ENCODE measurements at places on chromosomes 12 and 14.

DNA sequence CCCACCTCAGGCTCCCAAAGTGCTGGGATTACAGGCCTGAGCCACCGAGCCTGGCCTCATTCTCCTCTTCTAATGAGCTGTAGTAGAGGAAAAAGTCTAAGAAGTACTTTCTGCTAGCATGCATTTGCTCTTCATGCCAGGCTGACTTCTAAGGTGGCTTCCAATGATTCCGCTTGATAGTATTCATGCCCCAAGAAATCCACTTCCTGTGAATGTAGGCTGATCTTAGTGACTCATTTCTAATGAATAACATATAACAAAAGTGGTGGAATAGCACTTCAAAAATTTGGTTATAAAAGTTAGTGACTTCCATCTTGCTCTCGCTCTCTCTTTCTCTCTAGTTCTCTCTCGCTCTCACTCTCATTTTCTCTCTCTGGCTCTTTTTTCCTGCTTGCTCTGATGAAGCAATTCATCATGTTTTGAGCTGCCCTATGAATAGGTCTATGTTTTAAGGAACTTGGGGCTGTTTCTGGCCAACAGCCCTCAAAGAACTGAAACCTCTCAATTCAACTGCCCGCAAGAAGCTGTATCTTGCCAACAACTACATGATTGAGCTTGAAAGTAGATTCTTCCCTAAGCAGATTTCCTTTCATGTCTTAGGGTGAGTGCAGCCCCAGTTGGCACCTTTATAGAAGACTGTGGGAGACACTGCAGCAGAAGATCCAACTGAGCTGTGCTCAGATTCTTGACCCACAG, 282.9 kb downstream of the RMST start:
- DNase-seq = no peak

DNA sequence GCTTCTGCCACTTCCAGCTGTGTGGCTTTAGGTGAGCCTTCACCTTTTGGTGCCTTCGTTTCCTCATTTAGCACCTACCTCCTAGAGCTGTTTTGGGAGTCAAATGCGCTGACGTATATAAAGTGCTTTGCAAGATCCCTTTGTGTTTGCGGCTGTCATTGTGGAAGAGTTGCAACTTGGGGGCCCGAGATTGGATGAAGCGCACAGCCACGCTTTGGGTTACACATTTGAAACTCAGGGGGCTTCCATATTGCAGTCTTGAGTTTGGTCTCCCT, 636 bp upstream of the ARL6IP4 start:
- no peak for DNase-seq

GRCh38 chr14:73058922-73059673, 764 bp downstream of the RBM25 start:
- DNase-seq = peak; percentile 7

- DNase-seq = no peak
These were observed 133.1 kb downstream of the MED13L start for GRCh38 chr12:116144384-116144783.

DNA sequence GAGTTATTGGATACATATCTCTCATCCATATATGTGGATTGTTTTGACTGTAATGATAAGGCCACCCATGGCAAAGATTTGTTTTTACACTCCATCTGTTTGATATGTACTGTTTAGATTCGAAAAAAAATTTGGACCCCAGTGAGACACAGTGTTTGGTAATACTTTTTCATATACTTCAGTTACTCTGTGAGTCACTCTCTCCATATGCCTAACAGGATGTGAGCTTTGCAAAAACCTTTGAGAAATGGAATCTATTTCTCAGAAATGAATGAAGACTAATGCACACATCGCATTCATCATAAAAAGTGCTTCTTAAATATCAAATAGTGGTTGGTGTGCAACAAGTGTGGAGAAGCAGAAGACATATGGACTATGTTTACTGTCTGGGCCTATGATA, 781.5 kb downstream of the SLC6A15 start:
- no peak for DNase-seq

DNA sequence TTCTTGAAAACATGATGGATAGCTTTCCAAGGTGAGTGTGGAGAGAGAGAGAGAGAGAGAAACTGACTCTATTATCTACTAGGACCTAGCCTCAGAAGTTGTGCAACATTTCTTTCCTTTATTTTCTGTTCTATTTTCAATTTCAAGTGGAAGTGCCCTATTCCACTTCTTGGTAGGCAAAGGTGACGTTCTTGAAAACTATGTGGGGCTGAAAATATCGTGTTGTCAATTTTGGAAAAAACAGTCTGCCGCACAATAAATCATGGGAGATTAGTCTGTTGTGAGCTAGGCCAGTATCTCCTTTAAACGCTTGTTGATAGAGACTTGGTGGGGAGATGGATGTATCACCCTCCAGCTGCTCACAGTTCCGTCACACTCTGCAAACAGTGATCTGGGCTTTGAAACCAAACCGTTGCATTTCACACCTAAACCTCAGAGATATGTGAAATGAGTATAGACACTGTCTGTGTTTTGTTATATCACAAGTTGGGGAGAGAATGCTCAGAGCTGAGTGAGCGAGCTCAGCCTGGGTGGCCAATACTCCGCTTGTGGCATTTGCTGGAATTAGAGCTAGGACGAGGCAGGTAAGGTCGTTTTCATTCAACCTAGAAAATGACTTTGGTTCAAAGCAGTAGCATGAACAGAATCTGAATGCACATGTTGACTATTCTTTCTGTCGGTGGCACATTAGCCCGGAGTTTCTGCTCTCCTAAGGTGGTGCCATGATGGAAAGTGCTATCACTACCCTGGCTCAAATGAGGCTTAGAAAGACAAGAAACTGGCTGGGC, 75.1 kb upstream of the ST8SIA1 start:
- DNase-seq = peak; percentile 83

- peak; percentile 67 for DNase-seq
These were observed 747 bp downstream of the IRF2BPL start for GRCh38 chr14:77027538-77028383.

DNA sequence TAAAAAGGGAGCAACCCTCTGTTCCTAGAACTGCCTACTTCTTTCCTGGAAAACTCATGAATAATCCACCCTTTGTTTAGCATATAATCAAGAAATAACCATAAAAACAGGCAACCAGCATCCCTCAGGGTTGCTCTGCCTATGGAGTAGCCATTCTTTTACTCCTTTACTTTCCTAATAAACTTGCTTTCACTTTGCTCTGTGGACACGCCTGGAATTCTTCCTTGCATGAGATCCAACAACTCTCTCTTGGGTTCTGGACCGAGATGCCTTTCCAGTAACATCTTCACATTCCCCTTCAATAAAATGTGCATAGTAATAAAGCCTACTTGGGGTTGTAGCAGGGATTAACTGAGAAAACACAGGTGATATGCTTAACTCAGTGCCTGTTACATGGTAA, 286.4 kb upstream of the AMIGO2 start:
- peak; percentile 44 for DNase-seq

GRCh38 chr12:15856097-15856982, 25.8 kb upstream of the STRAP start:
- peak; percentile 63 for DNase-seq

GRCh38 chr12:47359310-47360092, 279.7 kb upstream of the AMIGO2 start:
- DNase-seq = no peak

GRCh38 chr12:12546314-12546772, 16.3 kb downstream of the DUSP16 start:
- DNase-seq = no peak

DNA sequence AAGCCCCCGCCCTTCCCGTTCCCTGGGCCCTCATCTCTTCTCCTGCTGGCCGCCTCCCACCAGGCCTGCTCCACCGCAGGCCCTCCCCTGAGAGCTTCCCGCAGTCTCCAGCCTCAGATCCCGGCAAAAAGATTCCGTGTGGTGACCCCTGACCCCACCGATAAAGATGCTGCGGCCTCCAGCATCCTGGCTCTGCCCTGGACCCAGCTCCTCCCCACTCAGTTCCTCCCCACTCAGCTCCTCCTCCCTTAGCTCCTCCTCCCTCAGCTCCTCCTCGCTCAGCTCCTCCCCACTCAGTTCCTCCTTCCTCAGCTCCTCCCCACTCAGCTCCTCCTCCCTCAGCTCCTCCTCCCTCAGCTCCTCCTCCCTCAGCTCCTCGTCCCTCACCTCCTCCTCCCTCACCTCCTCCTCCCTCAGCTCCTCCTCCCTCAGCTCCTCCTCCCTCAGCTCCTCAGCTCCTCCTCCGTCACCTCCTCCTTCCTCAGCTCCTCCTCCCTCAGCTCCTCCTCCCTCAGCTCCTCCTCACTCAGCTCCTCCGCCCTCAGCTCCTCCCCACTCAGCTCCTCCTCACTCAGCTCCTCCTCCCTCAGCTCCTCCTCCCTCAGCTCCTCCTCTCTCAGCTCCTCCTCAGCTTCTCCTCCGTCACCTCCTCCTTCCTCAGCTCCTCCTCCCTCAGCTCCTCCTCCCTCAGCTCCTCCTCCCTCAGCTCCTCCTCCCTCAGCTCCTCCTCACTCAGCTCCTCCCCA, 17.0 kb downstream of the NOC4L start:
- DNase-seq = no peak

DNA sequence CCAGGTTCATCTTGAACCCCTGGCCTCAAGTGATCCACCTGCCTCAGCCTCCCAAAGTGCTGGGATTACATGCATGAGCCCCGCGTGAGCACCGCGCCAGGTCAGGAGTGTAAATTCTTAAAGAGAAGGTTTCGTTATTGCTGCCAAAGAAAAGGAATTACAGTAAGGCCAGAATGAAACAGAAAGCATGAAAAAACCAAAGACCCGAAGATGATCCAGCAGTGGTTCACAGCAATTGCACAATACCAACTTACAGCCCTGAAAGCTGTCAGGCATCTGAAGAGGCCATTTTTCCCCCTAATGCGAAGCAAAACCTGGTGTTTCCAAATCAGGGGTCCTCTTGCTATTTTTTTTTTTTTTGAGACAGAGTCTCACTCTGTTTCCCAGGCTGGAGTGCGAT, 10.3 kb downstream of the RBM23 start:
- DNase-seq = no peak

DNA sequence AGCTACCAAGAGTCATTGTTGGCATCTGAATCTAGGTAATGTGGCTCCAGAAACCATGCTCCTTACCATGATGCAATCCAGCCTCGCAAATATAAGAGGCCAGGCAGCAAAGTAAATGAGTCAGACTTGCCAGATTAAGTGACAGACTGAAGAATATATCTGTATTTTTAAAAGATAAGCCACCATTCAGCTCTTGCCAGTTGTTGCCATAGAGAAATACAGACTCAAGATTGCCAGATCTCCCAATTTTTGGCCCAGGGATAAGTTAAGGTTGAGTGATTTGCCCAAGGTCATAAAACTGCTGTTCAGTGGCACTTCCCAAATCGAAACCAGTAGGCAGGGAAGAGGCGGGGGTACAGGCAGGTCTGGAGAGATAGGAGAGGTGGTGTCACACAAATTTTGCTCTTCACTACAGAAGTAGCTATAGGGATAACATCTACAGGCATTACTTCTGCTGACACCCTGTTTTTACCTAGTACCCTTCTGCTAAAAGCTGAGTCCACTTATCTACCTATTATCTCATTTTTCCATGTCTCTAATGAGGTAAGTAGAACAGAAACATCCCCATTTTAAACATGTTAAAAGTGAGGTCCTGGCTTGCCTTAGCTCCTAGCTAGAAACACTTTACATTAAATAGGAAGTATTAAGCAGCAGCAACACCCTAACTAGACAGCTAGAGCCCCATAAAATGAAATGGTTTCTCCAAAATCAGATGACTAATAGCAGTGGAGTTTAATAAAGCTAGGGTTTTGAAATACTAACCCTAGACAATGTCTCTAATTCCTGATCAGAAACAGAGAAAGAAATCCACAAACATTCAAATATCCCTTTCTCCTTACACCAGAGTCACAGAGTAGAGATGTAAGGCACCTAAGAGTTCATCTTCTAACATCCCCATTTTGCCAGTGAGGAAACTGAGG, 19.5 kb downstream of the DCAF5 start:
- DNase-seq = no peak

- DNase-seq = no peak
These were observed 48.7 kb upstream of the NAV3 start for GRCh38 chr12:77782034-77782433.

DNA sequence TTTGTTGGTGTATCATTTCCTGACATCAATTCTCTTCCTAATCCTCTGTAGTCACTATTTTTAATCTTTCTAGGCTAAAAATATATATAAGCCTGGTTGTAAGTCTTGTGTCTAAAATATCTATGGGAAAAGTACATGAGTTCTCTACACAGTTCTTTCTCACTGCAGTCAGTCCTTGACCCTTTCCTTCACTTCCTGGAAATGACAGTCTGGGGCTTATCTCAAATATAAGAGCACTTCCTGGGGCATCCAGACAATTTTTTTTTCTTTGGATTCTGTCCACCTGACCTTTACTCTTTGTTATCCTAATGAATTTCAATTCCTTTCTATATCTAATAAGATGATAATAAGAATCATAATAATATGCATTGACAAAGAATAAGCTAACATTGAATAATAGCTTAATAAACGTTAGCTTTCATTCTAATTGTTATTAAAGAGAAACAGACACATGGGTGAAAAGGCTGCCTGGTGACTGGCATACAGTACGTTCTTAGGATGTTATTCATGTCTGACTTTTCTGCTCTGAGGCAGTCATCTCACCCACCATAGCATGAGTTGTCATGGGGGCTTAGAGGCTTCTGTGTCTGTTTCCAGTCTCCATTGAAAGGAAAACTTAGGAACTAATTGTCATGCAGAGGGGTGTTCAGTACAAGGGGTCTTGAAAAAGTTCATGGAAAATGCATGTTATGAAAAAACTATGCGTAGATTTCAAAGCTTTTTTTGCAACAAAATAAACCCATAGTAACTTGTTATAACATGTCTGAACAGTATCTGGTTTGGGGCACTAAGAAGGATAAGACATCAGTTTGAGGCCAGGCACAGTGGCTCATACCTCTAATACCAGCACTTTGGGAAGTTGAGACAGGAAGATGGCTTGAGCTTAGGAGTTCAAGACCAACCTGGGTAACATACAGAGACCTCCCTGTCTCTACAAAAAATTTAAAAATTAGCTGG, 66.2 kb upstream of the DNM1L start:
- no peak for DNase-seq

DNA sequence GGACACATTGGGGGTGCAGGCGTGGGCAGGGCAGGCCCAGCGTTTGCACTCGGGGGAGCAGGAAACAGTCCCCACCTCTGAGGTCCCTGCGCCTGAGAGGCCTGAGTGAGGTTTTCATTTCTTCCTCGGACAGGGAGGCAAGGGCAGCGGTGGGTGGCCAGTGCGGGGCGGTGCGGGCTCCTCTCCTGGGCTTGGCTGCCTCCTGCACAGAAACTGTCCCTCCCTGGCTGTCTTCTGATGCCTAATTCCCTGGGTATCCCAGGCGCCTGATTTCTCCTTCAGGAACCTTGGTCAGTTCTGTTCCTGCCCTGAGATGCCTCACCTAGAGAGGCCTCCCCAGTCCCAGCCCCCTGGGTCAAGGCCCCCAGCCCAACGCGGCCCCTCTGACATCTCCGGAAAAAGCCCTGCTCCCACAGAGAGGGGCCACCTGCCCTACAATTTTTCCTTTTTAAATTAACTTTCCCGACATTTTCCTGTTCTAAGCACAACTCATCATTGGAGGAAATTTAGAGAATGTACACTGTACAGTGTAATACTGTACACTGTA, 260.3 kb downstream of the ADGRD1 start:
- no peak for DNase-seq
